Heart left ventricle (tissue), 16 donors: ENCODE measurements at places on chromosomes 7 and 10. TPM values are rescaled to one million over a fixed set of nuclear protein-coding genes. Genes with fewer than 3 reads are reported as not detected.

GRCh38 chr10:31635009-31635408 lies 293.6 kb downstream of the ARHGAP12 start:
- no peak overlapping the region for H3K4me3 ChIP-seq
- no peak for DNase-seq
- no peaks in the 10 kb centered on the region for H3K4me1 ChIP-seq
- no peak overlapping the region for H3K27ac ChIP-seq
- H3K27me3 ChIP-seq: no peaks in the 10 kb centered on the region

DNA sequence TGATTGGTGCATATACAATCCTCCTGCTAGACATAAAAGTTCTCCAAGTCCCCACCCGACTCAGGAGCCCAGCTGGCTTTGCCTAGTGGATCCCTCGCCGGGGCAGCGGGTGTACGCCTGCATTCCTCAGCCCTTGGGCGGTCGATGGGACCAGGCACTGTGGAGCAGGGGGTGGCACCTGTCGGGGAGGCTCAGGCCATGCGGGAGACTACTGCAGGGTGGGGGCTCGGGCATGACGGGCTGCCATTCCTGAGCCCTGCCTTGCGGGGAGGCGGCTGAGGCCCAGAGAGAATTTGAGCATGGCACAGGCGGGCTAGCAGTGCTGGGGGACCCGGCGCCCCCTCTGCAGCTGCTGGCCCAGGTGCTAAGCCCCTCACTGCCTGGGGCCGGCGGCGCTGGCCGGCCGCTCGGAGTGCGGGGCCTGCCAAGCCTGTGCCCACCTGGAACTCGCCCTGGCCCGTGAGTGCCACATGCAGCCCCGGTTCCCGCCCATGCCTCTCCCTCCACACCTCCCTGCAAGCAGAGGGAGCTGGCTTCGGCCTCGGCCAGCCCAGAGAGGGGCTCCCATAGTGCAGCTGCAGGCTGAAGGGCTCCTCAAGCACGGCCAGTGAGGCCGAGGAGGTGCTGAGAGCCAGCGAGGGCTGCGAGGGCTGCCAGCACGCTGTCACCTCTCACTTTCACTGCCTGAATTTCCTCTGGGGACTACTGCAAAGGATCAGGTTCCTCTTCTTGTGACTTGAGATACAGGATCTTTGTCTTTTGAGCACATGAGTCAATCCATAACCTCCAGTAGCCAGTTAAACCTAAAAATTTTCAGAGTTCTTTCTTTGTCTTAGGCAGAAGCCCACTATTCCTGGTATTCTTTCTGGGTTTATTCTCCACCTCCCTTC lies 25.1 kb upstream of the ELOVL3 start:
- H3K27ac ChIP-seq: no peak overlapping the region
- no peaks in the 10 kb centered on the region for H3K36me3 ChIP-seq
- no peaks in the 10 kb centered on the region for H3K27me3 ChIP-seq
- H3K4me1 ChIP-seq: no peaks in the 10 kb centered on the region

DNA sequence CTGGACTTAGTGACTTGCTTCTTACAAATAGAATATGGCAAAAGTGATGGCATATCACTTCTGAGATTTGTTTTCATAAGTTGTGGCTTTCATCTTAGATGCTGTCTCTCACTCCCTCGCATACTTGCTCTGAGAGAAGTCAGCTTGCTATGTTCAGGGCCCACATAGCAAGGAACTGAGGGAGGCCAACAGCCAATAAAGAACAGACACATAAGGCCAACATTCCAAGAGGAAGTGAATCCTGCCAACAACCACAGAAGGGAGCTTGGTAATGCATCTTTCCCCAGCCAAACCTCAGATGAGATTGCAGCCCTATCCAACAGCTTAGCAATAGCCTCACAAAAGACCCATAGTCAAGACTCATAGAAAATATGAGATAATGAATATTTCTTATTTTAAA lies 39.2 kb upstream of the DMTF1 start:
- no peaks in the 10 kb centered on the region for H3K36me3 ChIP-seq
- H3K27ac ChIP-seq: no peak overlapping the region
- no peak overlapping the region for H3K4me3 ChIP-seq
- H3K4me1 ChIP-seq: no peaks in the 10 kb centered on the region

DNA sequence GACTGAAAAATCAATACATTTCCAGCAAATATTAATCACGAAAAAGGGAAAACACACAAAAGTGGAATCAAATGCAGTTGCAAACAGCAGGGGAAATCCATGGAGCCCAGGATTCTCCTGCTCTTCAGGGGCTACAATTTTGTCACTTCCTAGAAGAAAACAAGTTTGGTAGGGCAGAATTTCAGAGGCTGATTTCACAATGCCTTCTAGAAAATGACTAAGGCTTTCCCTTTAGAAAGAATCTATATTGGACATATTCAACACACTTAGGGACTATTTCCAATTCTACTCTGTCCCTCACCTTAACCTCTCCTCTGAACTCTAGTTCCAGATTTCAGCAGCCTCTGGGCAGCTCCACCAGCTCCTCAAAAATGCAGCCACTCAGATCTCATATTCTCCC lies 111.3 kb downstream of the HECTD2 start:
- DNase-seq: no peak
- H3K4me1 ChIP-seq: no peaks in the 10 kb centered on the region
- no peak overlapping the region for H3K27ac ChIP-seq

GRCh38 chr7:138538518-138538917 lies 78.5 kb downstream of the TRIM24 start:
- H3K27ac ChIP-seq: no peak overlapping the region
- DNase-seq: no peak
- no peak overlapping the region for H3K4me3 ChIP-seq
- peaks cover 48% of the 10 kb centered on the region for H3K36me3 ChIP-seq
- no peaks in the 10 kb centered on the region for H3K4me1 ChIP-seq

- H3K4me3 ChIP-seq: no peak overlapping the region
- H3K27ac ChIP-seq: no peak overlapping the region
- H3K36me3 ChIP-seq: peaks cover 41% of the 10 kb centered on the region
- peaks cover 9% of the 10 kb centered on the region for H3K4me1 ChIP-seq
- H3K27me3 ChIP-seq: no peaks in the 10 kb centered on the region
These were observed 123.7 kb downstream of the LCOR start for GRCh38 chr10:96955794-96956193.

- H3K4me3 ChIP-seq: peak overlapping the region; percentile 14
- DNase-seq: no peak
- H3K36me3 ChIP-seq: peaks cover 4% of the 10 kb centered on the region
- no peaks in the 10 kb centered on the region for H3K27me3 ChIP-seq
- H3K27ac ChIP-seq: peak overlapping the region; percentile 50
These were observed 3.8 kb downstream of the GRK5 start for GRCh38 chr10:119211176-119211575.

GRCh38 chr7:82678716-82679115 lies 235.1 kb upstream of the CACNA2D1 start:
- no peak overlapping the region for H3K27ac ChIP-seq
- H3K36me3 ChIP-seq: no peaks in the 10 kb centered on the region
- H3K4me1 ChIP-seq: no peaks in the 10 kb centered on the region
- H3K27me3 ChIP-seq: no peaks in the 10 kb centered on the region

The FANK1 gene
- 1.8 TPM for total RNA-seq
